ENCODE measurements at places on chromosomes 16 and 17.

DNA sequence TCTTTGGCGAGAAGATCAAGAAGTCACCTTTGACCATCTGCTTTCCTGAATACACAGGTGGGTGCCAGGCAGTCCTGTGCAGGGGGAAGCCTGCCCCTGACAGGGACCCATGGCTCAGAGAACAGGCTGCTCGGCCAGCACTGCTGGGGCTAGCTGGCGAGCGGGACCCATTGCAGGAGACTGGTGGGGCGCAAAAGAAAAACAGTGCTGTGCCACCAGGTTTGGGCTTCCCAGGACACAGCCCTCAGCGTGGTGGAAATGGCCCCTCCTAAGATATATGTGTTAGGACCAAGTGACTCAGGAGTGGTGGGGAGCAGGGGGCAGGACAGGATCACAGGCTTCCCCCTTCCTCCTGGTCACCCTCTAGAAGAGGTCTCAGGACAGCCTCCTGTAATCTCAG, 73.9 kb downstream of the AMFR start:
- no peak for DNase-seq

- DNase-seq = no peak
Measured at GRCh38 chr17:49676276-49676868, 1.5 kb downstream of the SPOP start.

DNA sequence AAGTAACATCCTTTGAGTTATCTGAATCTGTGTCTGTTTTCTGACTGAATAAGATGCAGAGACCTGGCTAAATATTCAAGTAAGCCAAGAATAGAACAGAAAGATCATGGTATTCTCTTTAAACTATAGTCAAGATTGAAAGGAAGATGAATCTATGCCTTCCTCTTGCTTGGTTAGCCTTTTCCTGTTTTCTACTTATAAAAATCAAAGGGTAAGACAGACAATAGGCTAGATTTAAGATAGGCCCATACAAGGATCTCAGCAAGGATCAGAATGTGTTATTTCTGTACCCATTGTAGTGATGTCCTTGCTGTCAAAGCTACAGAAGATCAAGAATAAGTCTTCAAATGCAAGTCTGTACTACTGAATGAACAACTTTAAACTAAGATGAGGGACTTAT, 7.0 kb upstream of the CDR2 start:
- no peak for DNase-seq

DNA sequence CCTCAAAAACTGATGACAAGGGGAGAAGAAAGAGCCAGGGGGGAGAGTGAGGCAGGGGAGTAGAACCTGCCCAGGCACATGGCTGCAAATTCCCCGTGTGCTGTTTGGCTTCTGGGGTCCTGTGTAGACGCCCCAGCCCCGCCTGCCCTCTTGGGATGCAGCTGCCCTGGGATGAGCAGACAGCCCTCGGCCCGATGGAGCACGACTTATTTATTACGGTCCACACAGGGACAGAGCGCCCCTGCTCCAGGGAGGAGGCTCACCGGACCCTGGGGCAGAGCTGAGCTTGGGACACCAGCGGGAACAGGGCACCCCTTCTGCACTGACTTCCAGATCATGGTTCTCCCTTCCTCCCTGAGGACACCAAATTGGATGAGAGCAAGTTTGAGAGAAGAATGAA, 9.1 kb downstream of the LDHD start:
- DNase-seq = no peak

- DNase-seq = no peak
Measured at GRCh38 chr16:10388988-10389387, 3.1 kb downstream of the ATF7IP2 start.

DNA sequence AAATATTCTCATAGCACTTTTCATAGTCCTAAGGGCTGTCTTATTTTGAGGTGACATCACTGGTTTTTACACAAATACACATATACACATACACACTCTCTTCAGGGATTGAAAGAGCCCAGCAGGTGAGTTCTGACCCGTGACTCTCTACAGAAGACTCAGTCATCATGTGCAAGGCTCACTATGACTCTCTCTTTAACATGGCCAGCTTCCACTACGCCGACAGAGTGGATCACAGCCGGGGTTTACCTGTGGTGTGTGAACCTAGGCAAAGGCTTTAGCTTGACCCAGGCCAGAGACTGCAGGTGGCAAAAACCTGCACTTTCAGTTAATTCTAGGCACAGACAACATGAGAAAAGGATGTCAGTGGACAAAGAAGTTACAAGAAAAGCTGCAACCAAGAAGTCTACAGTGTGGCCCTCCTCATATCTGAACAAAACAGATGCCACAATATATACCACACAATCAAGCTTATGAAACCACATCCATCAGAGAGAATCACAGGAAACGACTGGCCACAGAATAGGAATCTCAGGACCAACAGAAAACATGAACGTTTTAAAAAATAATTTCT, 56.5 kb downstream of the CYTH1 start:
- DNase-seq = no peak

DNA sequence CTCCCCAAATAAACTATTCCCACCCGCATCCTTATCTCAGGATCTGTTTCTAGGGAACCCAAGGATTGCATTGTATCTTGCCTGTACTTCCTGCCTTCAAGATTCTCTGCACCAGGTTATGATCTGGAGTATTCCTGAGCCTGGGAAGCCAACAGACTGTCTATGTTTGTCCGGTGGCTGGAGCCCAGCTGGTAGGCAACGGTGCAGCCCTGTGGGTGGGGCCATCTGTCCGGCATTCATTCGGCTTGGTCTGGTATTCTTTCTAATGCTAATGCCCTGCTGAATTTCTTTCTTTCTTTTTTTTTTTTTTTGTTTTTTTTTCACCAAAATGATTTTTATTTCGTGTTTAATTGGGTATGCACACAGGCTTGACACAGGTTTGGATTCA, 20.7 kb upstream of the TVP23A start:
- DNase-seq = no peak

DNA sequence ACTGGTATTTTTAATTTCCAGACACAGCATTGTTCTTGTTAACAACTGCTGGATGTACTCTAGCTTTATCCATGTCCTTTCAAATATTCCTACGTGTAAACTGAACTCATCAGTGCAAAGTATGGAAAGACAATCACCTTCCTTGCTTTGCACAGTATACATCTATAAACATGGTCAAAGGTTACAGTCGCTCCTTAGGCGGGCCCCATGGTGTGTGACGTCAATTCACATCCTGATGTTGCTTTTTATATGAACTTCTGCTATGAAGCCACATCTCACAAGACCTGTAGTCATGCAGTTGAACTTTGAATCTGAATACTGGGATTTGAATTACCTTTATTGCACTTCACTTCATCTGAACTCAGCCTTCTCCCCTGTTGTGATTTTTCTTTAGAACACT, 447.6 kb upstream of the PSMD7 start:
- DNase-seq = no peak

GRCh38 chr17:20170085-20170484, 160.9 kb downstream of the SPECC1 start:
- DNase-seq = no peak

DNA sequence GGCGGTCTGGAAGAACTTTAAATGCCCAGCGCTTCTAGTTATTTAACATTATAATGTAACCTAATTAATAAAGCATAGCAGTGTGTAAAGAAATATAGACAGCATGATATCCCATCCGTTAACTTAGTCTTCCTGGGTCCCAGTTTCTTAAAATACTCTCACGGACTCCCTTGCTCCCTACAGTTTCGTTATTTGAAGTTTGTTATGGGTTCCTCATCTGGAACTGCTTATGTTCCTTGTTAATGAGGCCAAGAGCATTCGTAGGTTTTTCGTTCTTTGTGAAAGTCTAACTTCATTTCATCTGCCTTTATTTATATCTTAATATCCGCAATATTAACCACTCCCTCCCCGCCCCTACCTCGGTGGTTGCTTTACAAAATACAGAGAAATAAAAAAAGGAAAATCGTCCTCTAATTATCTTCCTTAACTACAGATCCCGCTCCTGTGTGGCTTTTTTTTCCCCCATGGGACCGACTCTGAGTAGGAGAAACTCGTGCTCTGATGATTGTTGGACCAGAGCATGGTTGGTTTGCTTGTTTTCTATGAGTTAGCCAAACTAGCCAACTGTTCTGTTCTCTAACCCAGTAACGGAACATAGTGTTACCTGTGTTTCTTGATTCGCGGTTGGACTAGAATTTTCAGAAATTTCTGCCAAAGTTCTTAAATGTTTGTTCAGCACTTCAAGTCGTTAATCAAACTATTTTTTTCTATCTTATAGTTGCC, 863 bp downstream of the ADPRM start:
- no peak for DNase-seq

DNA sequence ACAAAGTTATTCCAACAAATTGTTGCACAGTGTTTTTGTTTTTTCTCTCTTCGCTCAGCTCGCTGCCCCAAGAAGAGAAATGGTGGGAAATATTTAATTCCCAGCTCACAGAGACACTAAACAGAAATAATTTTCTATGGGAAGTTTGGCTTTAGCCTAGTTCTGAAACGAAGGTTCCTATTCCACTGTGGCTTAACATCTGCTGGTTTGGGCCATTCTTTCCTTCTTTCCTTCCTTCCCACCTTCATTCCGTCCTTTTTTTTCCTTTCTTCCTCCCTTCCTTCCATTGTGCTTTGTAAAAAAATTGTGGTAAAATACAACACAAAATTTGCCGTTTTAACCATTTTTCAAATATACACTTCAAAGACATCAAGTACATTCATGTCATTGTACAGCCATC, 393.5 kb upstream of the SOX9 start:
- no peak for DNase-seq

DNA sequence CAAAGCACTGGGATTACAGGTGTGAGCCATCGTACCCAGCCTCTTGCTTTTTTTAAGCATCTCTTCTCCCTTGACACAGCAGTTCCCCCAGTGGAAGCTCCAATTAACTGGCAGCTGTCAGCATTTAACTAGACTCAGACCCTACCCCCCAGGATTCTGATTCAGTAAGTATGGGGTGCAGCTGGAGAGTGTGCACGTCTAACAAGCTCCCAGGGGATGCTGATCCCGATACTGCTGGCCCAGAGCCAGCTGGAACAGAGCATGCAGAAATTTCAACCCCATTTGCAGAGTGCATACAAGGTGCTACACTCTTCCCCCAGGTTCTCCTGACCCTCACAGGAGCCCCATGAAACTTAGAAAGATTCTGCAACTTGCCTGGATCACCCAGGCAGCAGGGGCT, 27.7 kb upstream of the BCO1 start:
- no peak for DNase-seq

DNA sequence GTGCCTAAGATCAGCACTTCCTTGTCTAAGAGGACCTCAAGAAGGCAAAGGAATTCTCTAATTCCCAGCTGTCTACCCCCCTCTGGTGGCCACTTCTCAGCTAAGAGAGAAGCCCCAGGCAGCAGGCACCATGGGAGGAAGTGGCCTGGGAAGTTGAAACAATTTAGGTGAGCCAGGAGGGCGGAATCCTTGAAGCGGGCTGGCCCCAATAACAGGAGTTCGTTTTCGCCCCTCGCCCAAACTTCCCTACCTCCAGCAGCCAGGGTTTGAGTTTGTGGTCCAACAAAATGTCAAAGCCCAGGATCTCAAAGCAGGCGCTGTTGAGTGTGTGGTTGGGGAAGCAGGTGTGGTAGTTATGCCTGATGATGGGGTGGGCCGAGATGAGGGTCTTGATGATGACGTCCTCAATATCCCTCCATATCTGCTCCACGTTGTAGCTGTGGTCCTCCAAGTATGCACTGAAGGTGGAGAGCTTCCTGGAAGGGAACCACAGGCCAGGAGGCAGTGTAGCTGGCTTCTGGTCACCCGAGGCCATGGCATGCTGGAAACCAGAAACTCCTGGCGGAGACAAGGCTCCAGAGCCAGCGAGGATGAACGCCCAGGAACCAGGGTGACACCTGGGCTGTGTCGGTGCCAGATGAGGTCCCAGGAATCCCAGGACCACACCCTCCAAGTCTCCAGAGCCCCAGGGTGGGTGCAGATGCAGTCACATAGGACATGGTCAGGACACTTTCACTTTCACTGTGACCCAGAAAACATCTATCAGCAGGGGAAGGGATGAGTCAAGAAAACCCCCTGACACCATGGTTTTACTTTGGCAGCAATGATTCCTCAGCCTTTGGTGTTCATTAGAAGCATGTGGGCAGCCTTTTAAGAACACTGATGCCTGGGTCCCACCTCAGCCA, 25.6 kb downstream of the TTLL6 start:
- DNase-seq = peak; percentile 43

GRCh38 chr16:795580-796229, 4.8 kb downstream of the GNG13 start:
- DNase-seq = no peak

DNA sequence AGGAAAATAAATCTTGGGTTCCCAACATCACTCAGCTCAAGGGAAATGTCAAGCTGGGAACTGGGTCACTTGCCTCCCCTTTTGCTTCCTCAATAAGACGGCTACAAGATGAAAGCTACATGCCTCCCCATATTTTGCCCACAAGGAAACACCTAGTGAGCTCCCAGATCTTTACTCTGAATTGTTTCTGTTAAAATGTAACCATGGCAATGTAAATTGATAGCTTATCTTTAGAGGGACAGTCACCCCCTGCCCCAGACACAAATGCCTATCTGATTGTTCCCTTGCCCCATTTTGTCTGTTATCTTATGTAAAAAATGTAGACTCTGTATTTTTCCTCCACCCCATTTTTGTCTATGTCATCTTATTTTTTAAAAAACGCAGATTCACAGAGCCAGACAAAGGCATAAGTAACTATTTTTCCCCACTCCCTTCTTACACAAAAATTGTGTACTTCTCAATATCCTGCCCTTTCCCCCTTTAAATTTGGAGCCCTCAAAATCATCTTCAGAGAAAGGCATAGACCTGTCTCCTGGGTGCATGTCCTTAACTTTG, 288.7 kb upstream of the ERCC4 start:
- DNase-seq = no peak

- no peak for DNase-seq
Measured at GRCh38 chr17:57379237-57379894, 123.0 kb downstream of the MSI2 start.

DNA sequence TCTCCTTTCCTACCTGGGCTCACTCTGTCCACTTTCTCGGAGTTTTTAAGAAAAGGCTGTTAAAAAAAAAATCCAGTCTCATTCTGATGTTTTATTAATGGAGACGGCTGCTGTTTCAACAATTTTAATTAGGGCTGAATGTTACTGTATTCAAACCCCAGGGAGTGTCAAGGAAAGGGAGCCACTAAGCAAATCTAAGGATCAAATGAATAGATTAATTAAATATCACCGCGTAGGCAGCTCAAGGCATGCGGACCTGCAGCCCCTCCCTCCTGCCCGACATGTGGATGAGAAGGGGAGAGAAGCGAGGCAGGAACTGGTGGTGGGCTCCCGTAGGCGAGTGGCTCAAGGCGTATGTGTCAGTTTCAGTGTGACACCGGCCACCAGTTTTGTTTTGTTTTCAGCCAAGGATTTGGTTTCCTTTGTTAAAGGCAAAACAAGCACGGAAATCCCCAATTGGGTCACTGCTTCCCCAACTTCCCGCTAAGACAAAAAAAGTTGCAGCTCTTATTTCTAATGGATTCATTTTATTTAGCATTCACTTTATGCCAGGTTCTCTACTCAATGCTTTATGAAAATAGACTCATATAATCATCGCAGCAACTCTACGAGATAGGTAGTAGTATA, 110.6 kb downstream of the GP2 start:
- DNase-seq = no peak

GRCh38 chr17:56481659-56482058, 111.8 kb upstream of the NOG start:
- DNase-seq = no peak

Measured in anterior cingulate cortex (tissue), 58 donors.